ENCODE measurements at places on chromosomes 16 and 17.

DNA sequence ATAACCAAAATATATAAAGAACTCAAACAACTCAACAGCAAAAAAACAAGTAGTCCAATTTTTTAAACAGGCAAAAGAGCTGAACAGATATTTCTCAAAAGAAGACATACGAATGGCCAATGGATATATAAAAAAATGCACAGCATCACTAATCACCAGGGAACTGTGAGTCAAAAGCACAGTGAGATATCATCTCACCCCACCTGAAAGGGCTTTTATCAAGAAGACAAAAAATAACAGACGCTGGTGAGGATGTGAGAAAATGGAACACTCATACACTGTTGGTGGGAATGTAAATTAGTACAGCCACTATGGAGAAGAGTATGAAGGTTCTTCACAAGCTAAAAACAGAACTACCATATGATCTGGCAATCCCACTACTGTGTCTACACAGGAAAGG is 7.4 kb downstream of the XYLT1 start:
- DNase-seq = no peak

GRCh38 chr16:20903899-20904506 is 3.4 kb downstream of the LYRM1 start:
- no peak for DNase-seq

DNA sequence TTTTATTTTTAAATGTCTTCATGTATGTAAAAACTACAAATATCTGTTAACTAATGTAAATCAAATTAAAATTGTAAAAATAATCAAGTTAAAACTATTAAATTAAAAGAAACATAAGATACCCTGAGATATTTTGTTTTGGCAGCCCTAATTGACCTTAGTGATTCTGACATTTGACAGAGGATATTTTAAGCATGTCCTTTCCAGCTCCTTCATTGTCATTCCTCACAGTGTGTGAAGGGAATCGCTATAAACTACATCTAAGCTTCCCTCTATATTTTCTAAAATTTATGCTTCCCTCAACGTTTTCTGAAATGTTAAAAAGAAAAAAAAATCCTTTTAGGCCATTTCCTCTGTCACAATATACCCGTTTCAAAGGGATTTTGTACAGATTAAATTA is 20.2 kb downstream of the CEP112 start:
- no peak for DNase-seq

DNA sequence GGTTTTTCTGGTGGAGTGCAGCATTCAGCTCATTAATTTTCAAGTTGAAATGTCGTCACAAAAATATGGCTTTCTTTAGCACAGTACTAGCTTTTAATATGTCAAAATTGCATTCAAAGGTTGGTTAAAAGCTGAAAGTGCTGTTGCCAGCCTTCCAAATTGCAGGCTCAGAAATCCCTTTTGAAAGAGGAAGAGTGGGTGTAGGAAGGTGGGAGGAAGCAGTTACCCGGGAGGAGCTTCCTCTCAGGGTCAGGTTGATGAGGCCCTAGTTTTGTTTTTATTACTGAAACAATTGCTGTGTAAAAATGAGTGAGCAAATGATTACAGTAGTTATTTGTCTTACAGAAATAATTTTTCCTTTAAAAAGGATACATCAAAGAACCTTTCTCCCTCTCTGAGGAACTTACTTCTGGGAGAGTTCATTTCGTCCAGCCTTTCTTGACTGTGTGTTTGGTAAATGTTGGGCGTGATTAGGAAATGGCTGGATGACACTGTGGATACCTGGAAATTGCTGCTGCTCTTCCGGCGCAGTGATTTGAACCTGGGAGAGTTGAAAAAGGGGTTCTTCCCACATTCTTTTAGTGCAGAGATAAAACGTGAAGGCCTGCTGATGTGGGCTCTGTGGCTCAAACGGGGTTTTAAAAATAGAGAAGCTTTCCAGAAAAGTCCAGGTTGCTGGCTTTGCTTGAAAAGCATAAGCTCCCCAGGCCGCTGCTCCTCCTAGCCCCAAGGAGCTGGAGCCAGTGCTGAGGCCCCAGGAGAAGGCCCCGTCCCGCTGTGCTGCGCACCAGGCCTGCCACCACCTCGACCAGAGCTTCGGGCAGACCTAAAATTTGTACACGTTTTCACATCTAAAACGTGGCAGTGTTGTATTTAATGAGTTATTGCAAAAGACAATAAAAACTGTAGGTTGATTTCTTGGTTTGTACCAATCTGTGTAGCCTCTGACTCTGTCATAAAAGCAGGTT is 41.7 kb downstream of the SEC14L1 start:
- no peak for DNase-seq

- no peak for DNase-seq
These were observed 1.6 kb downstream of the KIF22 start for GRCh38 chr16:29791845-29792807.

GRCh38 chr17:80356231-80356856 is 58.6 kb upstream of the ENDOV start:
- no peak for DNase-seq

DNA sequence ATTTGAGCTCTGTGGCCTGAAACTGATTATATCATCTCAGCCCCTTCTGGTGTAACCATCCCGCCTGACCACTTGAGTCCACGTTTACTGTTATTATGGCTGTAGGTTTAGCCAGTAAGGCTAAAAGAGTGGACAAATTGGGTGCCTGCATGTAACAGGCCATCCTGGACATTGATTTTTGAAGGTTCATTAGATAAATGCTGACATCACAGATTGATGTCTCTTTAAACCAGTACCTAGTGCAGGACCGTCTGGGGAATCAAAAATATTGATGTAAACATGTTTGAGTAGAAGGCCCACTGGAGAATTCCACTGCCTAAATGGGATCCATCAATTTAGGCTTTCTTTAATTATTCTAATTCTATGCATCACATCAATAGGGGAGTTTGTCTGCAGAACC is 215.1 kb downstream of the IRX3 start:
- DNase-seq = no peak

GRCh38 chr16:62018301-62019060 is 17.8 kb downstream of the CDH8 start:
- no peak for DNase-seq

GRCh38 chr17:39716879-39717536 is 13.3 kb downstream of the MIEN1 start:
- no peak for DNase-seq

DNA sequence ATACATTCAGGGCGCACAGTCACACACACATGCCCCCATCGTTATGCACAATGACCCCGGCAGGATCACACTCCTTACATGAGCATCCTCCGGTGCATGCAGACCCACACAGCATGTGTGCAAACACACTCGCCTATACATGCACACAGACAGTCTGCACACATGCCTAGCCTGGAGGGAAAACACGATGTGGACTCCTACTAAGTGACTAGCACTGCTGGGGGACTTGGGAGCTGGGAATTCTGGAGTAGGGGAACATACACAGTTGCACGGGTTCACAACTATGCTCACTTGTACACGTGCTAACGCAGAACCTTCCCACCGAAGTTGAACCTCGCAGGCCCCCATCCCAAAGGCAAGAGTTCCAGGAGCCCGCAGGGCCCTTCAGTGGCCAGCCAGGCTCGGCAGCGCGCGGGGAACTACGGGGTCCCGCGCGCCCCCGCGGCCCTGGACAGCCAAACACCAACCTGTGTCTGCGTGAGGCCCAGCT is 2.0 kb downstream of the DLX3 start:
- DNase-seq = no peak

DNA sequence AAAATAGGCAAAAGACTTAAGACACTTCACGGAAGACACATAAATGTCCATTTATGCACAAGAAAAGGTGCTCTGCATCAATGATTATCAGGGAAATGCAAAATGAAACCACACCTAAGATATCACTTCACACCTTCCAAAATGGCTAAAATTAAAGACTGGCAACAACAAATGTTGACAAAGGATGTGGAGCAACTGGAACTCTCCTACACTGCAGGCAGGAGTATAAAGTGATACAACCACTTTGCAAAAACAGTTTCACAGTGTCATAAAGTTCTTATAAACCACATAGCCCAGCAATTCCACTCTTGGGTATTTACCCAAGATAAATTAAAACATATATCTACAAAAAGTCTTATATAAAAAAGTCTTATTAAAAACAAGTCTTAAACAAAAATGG is 7.8 kb downstream of the BBS2 start:
- DNase-seq = no peak

DNA sequence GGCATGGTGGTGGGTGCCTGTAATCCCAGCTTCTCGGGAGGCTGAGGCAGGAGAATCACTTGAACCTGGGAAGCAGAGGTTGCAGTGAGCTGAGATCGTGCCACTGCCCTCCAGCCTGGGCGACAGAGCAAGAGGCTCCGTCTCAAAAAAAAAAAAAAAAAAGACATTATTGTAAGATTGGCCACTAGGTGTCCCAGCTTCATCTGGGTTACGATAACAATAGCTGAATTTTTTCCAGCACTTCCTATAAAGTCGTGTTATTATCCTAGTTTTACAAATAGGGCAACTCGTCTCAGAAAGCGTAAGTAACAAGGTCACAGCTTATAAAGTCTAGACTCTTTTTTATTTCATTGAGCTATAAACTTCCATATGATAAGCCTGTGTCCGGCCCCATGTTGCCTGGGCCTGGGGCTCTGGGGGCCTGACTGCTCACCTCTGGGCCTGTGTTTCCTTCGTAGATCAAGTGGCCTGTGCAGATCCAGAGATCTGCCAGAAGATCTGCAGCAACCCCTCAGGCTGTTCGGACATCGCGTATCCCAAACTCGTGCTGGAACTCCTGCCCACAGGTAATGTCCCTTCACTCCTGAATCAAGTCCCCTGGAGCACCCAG is 60.5 kb downstream of the SLC5A11 start:
- no peak for DNase-seq

DNA sequence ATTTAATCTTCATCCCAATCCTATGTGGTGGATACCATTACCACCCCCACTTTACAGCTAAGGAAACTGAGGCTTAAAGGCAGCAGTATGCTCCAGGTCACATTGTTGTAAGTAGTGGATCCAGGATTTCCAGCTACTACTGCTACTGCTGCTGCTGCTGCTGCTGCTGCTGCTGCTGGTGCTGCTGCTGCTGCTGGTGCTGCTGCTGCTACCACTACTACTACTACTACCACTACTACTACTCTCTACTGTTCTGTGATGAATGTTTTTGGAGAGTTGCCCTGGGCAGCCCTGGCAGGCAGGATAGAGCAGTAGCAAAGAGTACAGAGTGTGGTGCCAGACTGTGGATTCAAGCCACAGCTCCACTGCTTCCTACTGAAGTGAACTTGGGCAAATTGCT is 49.3 kb upstream of the SLC12A3 start:
- DNase-seq = no peak

DNA sequence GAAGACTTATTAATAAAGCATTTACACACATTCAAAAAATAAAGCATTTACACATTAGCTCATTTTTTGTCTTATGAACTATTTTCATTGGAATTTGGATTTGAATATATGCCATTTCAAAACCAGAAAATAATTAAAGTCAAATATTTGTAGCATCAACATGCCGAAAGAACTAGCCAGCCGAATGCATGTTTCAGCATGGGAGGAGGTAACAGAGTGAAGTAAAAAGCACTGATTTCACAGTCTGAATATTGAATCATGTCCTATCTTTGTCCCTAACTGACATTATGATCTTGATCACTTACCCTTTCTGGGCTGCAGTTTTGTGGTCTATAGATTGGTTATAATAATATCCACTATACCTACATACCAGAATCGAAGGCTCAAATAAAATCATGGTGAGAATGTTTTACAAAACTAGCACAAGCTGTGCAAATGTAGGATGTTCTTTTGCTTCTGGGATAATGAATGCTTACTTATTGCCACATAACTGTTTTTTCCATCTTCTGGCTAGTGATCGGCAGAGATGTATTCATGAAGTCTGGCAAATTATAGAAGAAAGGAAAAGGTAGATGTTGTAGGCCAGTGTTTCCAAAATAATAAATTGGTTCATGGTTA is 84.7 kb downstream of the TUBD1 start:
- DNase-seq = no peak

GRCh38 chr16:83211711-83212110 is 584.9 kb downstream of the CDH13 start:
- DNase-seq = no peak

GRCh38 chr17:76747716-76748363 is 9.9 kb downstream of the MFSD11 start:
- DNase-seq = no peak

- no peak for DNase-seq
These were observed 195.0 kb downstream of the ENGASE start for GRCh38 chr17:79269620-79270019.

GRCh38 chr17:56948491-56948890 is 12.4 kb downstream of the COIL start:
- DNase-seq = no peak

DNA sequence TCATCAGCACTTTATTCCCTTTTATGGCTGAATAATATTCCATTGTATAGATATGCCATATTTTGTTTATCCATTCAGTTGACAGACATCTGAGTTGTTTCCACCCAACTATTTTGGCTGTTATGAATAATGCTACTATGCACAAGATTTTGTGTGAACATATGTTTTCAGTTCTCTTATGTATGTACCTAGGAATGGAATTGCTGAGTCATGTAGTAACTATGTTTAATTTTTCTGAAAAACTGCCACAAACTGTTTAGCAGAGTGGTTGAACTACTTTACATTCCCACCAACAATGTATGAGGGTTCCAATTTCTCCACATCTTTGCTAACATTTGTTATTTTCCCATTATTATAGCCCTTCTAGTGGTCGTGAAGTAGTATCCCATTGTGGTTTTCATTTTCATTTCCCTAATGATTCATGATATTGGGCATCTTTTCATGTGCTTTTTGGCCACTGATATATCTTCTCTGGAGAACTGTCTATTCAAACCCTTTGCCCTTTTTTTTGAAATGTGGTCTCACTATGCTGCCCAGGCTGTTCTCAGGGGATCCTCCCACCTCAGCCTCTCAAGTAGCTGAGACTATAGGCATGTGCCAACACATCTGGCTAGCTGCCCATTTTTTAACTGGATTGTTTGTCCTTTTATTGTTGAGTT is 26.3 kb downstream of the SMURF2 start:
- no peak for DNase-seq

DNA sequence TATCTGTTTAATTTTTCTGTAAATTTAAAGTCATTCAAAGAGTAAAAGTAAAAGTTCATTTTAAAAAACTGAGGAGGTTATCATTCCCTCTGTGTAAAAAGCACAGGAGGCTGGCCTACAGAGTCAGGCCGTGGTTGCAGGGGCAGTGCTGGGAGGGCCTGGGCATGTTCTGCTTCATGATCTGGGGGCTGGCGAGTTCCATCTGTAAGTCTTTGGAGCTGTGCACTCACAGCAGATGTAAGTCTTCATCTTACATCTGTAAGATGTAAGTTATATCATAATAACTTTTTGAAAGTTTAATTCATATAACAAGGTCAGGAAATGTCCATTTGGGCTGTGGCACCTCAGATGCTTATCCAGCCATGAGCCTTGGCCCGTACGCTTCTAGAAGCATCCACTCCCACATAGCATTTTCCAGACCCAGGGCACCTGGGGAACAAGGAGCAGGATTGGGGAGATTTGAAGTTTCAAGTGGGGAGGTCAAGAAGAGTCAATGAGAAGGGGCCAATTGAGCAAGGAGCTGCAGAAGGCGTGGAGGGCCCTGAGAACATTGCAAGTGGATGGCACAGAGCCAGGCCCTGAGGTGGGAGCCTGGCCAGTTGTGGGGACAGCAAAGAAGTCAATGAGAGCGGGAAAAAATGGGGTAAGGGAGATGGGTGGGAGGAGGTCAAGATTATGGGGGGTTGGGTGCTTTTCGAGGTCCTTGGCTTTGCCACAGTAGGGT is 54.1 kb downstream of the TNFRSF13B start:
- DNase-seq = no peak

- no peak for DNase-seq
These were observed 20.3 kb downstream of the CSNK1D start for GRCh38 chr17:82253179-82253544.

Data from stimulated activated CD8-positive, alpha-beta memory T cell treated with anti-CD3 and anti-CD28 coated beads, Interleukin-7, amount 100 ng/mL, for 24 hours (primary cell).